ENCODE measurements at places on chromosomes 7 and 10.

- DNase-seq: no peak
Measured at GRCh38 chr7:142889816-142890215, 4.3 kb upstream of the TRPV6 start.

- DNase-seq: peak; percentile 81
Measured at GRCh38 chr7:135335628-135336139, 102.0 kb downstream of the STRA8 start.

- DNase-seq: no peak
Measured at GRCh38 chr7:31058688-31059087, 6.6 kb downstream of the ADCYAP1R1 start.

GRCh38 chr10:102435529-102436233 is 3.3 kb upstream of the CUEDC2 start:
- DNase-seq: no peak

DNA sequence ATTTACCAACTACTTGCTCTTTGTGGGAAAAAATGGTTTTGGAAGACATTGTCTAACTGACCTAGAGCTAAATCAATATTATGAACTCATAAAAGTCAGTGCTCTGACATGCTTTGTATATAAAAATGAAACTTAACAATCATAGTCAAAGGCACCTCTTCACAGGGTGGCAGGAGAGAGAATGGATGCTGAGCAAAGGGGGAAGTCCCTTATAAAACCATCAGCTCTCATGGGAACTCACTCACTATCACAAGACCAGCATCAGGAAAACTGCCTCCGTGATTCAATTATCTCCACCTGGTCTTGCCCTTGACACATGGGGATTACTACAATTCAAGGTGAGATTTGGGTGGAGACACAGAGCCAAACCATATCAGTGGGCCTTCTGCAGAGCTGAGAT is 417.6 kb upstream of the AUTS2 start:
- DNase-seq: no peak

- DNase-seq: peak; percentile 88
Measured at GRCh38 chr10:86644152-86644793, 10.1 kb upstream of the OPN4 start.

DNA sequence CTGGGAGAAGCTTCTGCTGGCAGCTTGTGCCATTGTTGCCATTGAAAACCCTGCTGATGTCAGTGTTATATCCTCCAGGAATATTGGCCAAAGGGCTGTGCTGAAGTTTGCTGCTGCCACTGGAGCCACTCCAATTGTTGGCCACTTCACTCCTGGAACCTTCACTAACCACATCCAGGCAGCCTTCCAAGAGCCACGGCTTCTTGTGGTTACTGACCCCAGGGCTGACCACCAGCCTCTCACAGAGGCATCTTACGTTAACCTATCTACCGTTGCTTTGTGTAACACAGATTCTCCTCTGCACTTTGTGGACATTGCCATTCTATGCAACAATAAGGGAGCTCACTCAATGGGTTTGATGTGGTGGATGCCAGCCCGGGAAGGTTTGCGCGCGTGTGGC is 220.7 kb downstream of the ADK start:
- no peak for DNase-seq
